CD4-positive, alpha-beta T cell treated with Interleukin-10 for 1 hour (primary cell): ENCODE measurements at places on chromosomes 5 and 9.

DNA sequence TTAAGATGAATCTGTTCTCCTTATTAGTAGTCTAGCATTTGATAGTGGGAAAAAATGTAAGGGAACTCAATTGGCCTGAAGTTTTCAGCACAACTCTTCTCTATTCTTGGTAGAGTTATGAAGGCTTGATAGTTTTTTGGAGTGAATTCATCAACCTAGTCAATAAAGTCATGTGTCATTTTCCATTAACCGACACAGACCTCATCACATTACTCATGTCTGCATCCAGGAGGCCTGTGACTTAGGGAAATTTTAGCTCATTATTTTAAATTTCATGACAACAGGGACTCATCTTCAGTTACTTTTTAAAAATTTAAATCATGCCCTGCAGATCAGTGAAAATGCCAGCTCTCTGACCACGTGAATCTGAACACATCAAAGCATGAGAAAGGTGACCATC lies 63.3 kb downstream of the ADAMTS16 start:
- no peak for DNase-seq

DNA sequence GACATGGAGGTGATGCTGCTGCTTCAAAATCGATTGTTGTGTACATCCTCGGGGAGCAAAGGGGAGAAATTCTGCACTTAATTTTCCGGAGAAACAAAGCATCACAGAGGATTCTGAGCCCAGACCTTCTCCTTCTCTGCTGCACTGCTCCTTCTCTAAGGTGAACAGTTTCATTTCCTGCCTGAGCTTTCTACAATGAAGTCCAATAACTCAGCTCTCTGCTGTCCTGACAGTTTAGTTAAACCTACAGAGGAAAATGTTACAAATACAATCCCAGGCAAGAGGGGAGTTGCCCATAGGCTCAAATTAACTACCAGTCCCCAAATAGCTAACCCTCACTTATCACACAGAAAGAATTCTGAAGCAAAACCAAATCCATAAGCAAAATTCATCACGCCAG lies 206.3 kb downstream of the EFNA5 start:
- no peak for DNase-seq

GRCh38 chr9:137552022-137552768 lies 516 bp downstream of the MRPL41 start:
- DNase-seq: no peak

DNA sequence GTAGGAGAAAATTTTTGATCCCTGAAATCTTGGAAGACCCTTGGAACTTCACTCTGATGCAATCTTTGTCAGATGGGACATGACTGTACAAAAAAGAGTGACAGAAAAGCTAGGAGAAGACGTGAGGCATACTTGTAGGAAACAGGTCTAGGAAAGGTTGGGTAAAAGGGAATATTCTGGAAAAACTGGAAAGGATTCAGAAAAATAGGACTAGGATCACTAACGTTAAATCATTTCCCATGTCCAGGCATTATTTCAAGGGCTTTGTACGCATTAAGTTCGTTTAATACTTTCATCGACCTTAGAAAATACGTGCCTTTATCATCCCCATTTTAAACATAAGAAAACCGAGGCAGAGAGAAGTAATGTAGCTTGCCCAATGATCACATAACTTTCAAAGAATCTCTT lies 2.9 kb downstream of the ALDH1A1 start:
- no peak for DNase-seq

- peak; percentile 33 for DNase-seq
Measured at GRCh38 chr5:79236970-79237739, 1.2 kb downstream of the JMY start.

DNA sequence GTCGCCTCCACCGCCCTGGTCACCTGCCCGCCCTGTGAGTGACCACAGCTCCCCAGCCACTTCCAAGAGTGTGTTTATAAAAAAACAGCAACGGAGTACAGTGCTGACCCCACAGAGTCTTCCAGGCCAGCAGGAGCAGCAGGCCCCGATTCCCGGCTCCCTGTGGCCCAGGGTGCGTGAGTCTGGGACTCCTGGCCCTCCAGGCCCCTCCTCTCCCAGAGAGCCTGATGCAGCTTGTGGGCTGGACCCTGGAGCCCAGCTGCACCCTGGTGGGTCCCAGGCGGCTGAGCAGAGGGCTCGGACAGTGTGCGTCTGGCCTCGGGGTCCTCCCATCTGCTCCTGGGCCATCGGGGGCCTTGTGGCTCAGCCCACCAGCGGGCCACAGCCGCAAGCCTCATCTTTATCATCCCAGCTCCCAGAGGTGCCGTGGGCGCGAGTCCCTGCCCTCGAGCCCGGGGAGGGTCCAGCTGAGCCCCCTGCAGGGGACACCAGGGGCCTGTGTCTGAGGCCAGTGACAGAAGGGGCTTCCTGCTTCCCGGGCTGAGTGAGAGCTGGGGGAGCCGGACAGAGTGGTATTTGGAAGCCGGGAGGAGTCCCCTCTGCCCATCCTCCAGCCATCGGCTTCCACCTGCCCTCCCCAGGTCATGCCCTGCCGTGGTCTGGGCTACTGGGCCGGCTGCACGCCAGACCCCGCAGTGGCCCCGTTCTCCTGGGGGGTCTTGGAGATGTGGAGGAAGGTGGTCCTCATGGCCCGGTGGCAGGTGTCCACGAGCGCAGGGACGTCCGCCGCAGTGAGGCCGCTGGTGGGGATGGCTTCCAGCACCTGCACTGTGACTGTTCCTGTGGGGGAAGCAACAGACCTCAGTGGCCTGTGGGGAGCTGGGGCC lies 10.6 kb downstream of the EGFL7 start:
- no peak for DNase-seq

DNA sequence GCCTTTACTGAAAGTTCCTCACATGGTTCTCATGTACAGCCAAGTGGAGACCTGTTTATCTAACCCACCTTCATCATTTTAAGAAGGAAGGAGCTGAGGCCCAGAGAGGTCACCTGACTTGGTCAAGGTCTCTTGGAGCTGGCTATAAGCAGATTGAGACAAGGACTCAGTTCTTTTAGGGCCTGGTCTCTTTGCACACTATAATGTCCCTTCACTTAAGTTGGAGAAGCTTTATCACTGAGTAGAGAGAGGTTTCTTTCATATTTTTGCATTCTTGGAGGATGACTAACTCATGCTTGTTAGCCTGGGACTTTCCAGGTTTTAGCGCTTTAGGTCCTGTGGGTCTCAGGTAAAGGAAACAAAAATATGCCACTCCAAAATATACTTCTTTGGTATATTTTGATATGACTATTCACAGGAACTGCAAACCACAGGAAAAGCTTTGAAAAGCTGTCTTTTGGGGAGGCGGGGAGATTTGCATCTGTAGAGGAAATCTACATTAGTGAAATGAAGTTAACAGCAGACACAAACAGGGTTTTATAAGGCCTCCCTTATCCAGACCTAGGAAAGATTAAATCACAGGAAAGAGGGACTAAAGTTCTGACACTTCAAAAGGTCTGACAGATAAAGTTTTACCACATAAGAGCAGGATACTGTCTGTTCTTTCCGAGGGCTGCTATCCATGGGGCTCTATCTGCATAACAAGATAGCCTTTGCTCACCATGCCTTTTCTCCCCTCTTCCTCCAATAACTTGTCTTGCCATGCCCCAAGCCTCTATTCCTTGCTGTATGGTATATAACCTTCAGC lies 95.8 kb upstream of the ANKRD55 start:
- DNase-seq: peak; percentile 72

GRCh38 chr5:40735609-40736008 lies 20.2 kb downstream of the TTC33 start:
- DNase-seq: no peak

DNA sequence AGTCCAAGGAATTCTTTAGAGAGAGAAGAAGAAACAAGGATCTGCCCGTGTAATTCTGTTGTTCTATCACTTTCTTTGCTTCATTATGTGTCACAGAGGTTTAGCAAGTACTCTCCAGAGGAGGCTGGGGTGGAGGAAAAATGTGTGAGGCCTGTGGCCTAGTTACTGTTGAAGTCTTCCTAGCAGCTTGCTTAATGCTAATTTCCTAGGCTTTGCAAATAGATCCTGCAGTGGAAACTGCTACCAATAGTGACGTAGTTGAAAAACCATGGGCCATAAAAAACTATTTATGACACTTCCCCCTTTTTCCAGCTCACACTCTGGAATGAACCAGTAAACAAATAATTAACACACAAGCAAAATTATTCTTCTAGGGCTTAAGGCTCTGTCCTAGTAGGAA lies 27.0 kb upstream of the C9orf72 start:
- DNase-seq: no peak

- no peak for DNase-seq
Measured at GRCh38 chr9:72588336-72588735, 66.9 kb downstream of the TMC1 start.

- DNase-seq: no peak
Measured at GRCh38 chr5:56172241-56172640, 60.9 kb downstream of the ANKRD55 start.

DNA sequence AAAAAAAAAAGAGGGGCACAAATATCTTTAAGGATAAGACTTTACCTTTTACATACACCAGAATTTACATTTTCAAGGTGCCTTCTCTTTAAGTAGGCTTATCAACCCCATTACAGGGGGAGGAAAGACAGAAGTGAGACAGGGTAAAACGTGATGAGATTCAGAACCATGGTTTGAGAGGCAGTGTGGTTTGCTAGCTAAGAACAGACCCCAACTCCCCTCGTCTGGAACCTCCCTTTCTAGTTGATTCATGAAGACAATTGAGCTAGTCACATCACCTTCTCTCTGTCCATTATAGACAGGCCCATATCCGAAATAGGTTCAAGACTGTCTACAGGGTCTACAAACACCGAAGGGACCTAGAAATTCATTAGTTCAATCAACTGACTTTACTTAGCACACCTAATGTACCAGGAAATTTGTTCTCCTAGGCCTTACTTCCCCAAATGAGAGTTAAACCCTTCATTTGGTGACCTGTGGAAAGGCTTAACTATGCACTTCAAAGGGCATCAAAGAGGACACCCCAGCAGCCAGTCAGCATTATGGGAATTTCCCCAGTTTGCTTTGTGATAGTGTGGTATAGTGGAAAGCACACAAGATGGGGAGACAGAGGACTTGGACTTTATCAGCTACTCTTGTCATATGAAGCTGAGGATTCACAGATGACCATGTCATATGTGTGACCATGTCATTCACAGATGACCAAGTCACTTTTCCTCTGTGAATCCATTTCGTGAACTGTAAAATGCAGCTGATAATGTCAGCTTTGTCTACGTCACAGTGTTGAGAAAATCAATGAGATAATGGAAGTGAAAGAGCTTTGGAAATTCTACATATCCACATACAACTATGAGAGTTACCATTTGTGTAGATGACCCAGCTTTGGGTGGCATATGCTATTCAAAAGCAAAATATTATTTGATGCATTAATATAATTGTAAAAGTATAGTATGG lies 40.2 kb upstream of the CYFIP2 start:
- DNase-seq: peak; percentile 67

DNA sequence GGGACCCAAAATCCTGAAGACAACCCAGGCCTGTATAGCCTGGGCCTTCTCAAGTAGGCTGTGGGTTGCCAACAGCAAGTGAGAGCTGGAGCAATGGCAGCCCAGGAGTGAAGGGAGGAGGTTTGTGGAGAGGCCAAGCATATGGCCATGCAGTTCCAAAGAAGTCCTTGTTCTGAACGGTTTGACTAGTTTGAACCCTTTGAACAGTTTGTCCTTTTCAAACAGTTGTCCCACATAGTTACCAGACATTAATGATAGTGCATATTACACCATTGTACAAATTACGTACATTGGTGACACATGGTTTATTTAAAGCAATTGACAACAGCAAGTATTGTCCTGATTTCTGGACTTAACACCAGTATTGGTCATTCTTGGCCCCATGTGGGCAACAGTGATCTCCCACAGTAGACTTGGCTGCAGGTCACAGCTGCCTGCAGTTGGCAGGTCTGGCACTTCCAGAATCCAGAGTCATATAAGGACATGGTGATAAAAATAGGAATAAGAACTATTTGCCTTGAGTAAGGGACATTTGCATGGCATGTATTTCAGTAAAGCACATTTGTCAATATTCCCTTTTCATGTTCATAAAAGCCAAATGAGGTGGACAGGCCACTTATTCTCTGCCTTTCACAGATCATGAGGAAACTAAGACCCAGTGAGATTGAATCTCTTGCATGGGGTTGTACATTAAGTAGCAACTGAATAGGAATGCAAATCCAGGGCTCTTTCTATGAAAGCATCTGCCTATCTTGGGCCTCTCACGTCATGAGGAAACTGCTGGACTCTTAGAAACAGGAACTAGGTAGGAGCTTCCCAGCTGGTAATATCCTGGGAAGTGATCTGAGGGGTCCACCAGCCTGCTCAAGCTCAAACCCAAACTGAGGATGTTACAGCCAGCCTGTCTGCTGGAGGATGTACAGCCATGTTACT lies 30.3 kb downstream of the SLC25A48 start:
- no peak for DNase-seq
